ENCODE measurements at places on chromosomes 7 and 10.

GRCh38 chr10:94232711-94233383 lies 129.9 kb downstream of the NOC3L start:
- no peak for DNase-seq

GRCh38 chr10:133481086-133481643 lies 27.4 kb downstream of the SCART1 start:
- DNase-seq, result no peak

- DNase-seq, result no peak
Measured at GRCh38 chr7:5283421-5284303, 919 bp downstream of the SLC29A4 start.

DNA sequence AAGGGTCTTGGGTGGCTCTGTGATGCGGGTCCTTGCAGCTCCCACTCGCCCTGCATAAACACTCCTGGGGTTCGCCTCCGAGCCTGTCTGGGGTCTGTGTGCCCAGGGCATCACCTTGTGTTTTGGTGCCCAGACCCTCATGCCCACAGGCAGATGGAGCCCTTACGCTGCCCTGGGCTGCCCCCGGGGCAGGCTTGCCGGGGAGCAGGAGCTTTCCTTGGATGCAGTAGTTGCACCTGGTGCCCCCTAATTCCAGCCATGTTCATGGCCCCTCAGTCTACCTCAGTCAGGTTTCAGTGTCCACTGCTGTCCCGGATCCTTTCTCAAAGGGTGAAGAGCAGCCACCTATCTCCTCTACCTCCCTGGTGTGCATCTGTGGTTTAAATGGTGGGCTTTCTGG lies 396.0 kb downstream of the PTPRN2 start:
- no peak for DNase-seq

DNA sequence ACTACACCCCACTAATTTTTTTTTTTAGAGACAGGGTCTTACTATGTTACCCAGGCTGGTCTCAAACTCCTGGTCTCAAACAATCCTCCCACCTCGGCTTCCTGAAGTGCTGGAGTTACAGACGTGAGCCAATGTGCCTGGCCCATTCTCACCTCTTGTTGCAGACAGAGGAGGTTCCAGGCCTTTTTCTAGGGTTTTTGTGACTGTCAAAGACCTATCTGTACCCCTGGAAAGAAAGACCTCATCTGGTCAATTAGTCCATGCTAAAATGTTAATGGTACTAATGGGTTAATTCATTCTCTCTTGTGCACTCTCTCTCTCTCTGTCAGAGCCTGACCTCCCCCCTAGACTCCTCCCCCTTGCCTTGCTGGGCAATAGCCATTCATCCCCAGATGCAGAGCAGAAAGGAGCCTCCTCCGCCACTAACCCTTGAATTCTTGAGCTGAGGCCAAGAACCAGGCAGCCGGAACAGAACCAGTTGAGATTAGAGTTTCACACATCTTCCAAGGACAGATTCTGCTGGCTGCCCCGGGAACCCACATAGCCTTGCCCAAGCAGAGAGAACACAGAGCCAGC lies 209.7 kb downstream of the SKIDA1 start:
- peak; percentile 80 for DNase-seq

GRCh38 chr7:17027143-17027788 lies 145.5 kb upstream of the AGR3 start:
- no peak for DNase-seq

DNA sequence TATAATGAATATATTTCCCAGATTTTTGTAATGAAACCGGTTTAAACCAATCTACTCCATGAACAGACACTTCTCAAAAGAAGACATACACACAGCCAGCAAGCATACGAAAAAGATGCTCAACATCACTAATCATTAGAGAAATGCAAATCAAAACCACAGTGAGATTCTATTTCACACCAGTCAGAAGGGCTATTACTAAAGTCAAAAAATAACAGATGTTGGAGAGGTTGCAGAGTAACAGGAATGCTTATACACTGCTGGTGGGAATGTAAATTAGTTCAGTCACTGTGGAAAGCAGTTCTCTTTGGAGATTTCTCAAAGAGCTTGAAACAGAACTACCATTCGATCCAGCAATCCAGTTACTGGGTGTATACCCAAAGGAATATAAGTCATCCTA lies 240.7 kb downstream of the TSPAN12 start:
- DNase-seq, result no peak

GRCh38 chr10:1724921-1725488 lies 12.3 kb downstream of the ADARB2 start:
- no peak for DNase-seq

DNA sequence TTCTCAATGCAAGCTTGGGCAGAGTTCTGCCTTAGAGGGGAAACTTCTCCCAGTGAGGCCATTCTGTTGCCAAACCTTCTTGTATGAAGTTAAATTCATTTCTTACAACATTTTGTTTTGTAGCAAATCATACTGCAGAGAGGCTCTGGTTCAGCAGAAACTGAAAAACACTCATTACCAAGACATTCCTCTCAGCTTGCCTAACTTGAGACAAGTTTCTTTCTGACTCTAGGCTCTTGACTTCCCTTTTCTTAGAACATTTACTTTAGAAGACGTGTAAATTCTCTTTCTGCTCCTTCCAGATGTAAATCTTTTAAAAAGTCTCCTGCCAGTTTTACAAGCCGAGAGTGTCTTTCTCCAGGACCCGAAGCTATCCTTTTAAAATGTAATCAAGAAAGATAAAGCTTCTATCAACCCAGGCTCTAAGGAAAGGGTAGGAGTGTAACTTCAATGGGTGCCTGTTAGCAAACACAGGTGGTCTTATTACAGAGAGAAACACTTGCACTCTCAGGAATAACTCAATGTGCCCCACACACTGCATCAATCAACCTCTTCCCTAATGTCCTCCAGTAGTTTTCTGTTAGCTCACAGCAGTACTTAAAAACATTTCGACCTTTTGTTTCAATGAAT lies 80.5 kb upstream of the TAS2R16 start:
- DNase-seq, result no peak

DNA sequence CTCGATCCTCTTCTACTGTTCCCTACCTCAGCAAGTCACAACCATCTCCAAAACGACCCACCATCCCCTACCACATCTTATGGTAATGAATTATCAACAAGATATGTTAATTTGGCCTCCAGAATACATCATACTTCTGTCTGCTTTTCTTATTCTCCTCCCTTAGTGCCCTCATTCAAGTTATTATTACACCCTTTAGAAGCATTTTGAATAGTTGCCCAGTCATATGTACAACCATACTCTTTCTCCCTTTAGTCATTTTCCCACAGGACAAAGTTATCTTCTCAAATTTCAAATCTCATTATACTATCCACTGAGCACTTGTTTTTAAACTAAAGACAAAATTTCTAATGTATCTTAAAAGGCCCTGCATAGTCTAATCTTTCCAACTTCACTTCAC lies 71.0 kb downstream of the GNAT3 start:
- DNase-seq, result no peak

GRCh38 chr10:117419921-117420320 lies 44.7 kb upstream of the PDZD8 start:
- no peak for DNase-seq

- DNase-seq, result no peak
Measured at GRCh38 chr7:46651070-46651469, 730.0 kb upstream of the IGFBP3 start.

Measured in GM04504 (cell line).